Erythroblast (primary cell): ENCODE measurements at places on chromosomes 12 and 14.
A peak's percentile ranks its signal among the peaks of the same experiment; 100 is the strongest.

DNA sequence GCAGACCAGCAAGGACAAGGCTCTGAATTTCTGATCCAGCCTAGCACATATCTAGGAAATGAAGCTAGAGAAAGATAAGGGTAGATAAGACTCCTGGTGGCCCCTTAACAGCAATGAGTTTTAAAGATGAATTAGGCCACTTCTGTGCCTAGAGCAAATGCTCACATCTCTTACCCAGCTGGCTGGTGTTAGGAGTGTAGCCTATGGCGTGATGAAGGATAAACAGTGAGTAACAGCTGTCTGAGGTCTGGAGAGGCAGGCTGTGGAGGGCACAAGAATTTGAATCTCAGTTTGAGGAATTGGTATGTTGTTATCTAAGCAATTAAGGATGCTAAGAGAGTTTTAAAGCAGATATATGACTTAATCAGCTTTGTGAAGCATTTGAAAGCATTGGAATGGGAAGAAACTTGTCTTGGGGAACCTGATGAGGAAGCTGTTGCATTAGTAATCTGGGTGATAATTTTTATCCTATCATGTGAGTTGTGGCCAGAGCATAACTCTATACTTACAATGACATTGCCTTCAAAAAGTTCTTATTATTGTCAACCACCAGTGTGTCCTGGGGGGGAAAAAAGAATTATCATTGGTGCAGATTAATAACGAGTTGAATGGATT lies 161.8 kb downstream of the SRGAP1 start:
- DNase-seq: no peak

GRCh38 chr14:68682166-68683103 lies 110.4 kb downstream of the ZFP36L1 start:
- no peak for DNase-seq

GRCh38 chr12:91662021-91662420 lies 479.4 kb upstream of the DCN start:
- no peak for DNase-seq

DNA sequence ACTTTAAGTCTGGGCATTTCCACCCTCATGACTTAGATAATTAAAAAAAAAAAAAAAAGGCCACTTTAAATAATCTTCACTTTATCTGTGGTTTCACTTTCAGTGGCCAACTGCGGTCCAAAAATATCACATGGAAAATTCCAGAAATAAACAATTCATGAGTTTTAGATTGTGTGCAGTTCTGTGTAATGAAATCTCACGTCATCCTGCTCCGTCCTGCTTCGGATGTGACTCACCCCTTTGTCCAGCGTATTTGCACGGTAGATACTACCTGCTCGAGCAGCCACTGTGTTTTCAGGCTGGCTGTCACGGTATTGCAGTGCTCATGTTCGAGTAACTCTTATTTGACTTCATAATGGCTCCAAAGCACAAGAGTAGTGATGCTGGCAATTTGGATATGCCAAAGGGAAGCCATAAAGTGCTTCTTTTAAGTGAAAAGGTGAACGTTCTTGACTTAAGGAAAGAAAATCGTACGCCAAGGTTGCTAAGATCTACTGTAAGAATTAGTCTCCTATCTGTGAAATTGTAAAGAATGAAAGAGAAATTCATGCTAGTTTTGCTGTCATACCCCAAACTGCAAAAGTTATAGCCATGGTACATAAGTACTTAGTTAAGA lies 2.4 kb downstream of the E2F7 start:
- DNase-seq: peak; percentile 11

GRCh38 chr14:80522936-80523335 lies 311.6 kb upstream of the DIO2 start:
- no peak for DNase-seq

GRCh38 chr14:79204591-79204990 lies 1006.7 kb downstream of the DIO2 start:
- DNase-seq: no peak

DNA sequence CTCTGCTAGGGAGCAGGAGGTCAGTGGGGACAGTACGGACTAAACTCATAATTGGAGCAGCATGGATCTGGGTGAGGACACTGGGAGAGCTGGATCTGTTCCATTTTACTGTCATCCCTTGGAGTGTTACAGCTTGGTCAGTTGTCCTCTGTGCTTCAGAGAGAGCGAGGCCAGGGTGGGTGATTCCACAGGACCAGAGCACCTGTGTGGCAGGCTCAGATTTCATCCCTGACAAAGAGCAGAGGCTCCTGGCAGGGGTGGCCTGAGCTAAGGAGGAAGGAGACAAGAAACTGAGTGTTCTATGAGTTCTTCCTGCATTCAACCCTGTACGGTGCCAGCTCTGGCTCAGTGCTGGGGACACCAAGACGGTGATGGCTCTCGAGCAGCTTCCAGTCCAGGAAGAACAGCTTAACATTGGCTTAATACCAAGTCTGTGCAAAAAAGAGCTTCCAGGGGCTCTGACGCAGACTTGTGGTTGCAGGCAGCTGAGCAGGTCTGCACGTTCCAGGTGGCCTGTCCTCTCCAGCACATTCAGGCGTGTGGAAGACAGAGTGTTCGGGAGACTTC lies 8.4 kb upstream of the PGF start:
- no peak for DNase-seq

DNA sequence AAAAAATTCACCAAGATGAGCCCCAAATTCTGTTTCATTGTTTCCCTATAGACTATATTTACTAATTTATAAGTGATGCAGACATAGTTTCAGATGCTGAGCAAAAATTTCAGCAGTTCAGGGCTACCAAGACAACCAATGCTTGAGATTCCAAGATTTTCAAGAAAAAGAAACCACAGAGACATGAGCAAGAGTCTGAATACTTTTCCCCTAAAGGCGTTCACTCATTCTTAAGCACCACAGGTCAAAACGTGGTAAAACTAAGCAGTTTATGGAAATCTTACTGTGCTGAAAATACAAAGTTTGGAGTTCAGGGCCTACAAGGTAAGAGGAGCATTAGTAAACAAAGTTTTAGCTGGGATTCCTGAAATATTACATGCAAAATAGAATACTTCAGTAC lies 221.2 kb downstream of the KCNH5 start:
- DNase-seq: no peak

- no peak for DNase-seq
These were observed 43.8 kb downstream of the C12orf75 start for GRCh38 chr12:105374303-105374702.

GRCh38 chr12:91811481-91812287 lies 334.0 kb downstream of the BTG1 start:
- DNase-seq: peak; percentile 50

GRCh38 chr14:26841920-26842741 lies 244.3 kb upstream of the NOVA1 start:
- DNase-seq: no peak

DNA sequence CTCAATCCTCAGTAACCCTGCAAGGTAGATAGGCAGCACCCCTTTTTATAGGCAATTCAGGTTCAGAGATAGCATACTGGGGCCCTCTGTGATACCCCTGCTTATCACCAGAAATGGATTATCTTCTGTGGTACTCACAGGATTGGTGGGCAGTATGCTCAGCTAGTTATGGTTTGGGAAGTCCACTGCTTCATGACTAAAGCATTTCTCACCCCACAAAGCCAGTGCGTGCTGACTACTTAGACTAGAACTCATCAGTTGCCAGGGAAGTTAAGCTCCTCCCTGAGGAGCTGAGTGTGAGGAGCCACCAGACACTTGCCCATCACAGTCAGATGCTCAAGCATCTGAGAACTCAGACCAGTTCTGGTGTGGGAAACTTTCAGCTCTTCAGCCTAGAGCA lies 76.3 kb downstream of the SCAF11 start:
- DNase-seq: peak; percentile 22

- DNase-seq: no peak
These were observed 26.2 kb upstream of the PLEKHD1 start for GRCh38 chr14:69458350-69458749.

DNA sequence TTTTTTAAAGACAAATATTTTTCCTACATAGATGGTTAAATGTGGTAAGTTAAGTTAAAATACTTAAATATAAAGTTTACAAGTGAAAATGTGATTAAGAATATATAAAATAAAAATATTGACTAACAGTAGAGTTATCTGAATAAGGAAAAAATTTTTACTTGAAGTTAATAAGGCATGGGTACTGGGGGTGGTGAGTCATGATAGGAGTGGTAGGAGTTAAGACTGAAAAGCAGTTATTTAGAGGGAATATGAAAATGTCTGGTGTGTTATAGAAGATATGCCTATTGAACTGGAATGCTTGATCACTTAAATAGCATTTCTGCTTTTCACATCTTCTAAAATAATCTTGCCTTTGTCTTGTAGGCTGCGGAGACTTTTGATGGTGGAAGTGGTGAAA lies 68.7 kb downstream of the CCDC91 start:
- no peak for DNase-seq

GRCh38 chr14:33598582-33598981 lies 352.3 kb downstream of the EGLN3 start:
- no peak for DNase-seq

DNA sequence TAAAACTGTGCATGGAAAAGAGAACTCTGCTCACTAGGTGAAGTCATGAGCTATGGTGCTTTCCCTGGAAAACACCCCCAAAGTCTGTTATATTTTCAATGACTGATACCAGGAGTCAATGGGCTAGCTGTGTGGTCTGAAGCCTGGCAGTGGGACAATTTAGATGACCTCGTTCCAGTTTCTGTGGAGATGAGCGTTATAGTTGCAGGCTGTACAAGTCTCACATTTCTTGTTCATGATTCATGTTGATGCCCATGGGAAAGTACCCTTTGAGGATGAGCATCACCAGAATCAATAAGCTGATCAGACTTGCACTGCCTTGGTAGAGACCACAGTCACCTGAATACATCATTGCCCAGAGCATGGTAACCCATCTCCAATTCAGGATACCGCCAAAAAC lies 70.7 kb downstream of the NOVA1 start:
- DNase-seq: no peak

GRCh38 chr14:23302290-23303225 lies at the start of gene PPP1R3E:
TSS of gene PPP1R3E (minus strand) at chr14:23302859. CDS start at chr14:23302576, 283 bp downstream.
- DNase-seq: peak; percentile 87

- no peak for DNase-seq
These were observed 12.3 kb upstream of the CSAD start for GRCh38 chr12:53193040-53193439.

- no peak for DNase-seq
These were observed 113.4 kb upstream of the PELI2 start for GRCh38 chr14:56004786-56005185.

DNA sequence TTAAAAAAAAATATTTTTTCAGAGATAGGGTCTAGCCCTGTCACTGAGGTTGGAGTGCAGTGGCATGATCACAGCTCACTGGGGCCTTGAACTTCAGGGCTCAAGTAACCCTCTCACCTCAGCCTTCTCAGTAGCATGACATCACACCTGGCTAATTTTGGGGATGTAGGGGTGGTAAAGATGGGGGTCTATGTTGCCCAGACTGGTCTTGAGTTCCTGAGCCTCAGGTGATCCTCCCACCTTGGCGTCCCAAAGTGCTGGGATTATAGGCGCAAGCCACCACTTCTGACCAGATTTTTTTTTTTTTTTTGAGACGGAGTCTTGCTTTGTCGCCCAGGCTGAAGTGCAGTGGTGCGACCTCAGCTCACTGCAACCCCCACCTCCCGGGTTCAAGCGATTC lies 80.9 kb downstream of the HECTD1 start:
- DNase-seq: no peak

GRCh38 chr14:100739306-100739705 lies 12.6 kb downstream of the DLK1 start:
- DNase-seq: no peak

DNA sequence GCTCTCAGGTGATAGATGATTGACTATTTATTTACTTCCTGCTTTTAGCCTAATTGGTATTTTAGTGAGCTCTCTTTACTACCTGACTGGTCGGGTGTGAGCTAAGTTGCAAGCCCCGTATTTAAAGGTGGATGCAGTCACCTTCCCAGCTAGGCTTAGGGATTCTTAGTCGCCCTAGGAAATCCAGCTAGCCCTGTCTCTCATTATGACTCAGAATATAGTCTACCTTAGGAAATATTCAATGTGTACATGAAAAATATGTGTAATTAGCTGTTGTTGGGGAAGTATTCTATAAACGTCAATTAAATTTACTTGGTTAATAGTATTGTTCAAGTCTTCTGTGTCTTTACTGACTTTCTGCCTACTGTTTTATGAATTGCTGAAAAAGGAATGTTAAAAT lies 306.9 kb upstream of the DIO2 start:
- DNase-seq: no peak

- peak; percentile 95 for DNase-seq
These were observed 8.1 kb downstream of the L2HGDH start for GRCh38 chr14:50303744-50304471.

- DNase-seq: no peak
These were observed 169.2 kb downstream of the PIWIL1 start for GRCh38 chr12:130506844-130507243.
